ENCODE measurements at places on chromosomes 13 and 19.
A peak's percentile ranks its signal among the peaks of the same experiment; 100 is the strongest.

GRCh38 chr19:42086770-42087550 lies 11.0 kb downstream of the ZNF574 start:
- DNase-seq = no peak

DNA sequence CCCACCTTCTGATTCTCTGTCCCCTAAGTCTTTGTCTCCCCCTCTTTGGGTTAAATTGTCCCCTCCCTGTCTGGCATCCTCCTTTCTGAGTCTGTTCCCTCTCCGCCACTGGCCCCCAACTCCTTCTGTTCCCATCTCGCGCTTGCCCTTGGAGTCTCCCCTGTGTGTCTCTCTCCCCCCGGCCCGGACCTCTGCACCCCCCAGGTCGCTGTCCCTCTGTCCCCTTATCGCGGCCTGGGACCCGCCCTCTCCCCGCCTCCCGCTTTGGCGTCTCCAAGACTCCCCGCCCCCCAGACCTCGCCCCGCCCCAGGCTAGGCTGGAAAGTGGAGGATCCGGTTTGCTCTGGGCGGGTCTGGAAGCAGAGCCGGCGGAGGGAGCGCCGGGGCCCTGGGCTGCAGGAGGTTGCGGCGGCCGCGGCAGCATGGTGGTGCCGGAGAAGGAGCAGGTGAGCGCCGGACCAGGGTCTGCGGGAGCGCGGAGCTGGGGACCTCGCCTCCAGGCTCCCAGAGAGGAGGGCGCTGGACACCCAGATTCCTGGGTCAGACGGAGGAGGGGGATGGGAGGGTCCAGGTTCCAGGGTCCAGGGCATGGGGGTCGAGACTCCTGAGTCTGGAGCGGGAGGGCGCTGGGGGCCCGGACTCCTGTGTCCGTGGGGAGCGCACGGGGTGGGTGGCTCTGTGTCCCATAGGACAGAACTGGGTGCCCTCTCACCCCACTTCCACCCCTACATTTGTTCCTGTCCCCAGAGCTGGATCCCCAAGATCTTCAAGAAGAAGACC lies at the start of gene TRPM4:
Gene TRPM4 (plus strand): TSS at position 348 of the 780 bp plus-strand sequence. CDS start 75 bp downstream, at position 423.
- peak; percentile 57 for DNase-seq

DNA sequence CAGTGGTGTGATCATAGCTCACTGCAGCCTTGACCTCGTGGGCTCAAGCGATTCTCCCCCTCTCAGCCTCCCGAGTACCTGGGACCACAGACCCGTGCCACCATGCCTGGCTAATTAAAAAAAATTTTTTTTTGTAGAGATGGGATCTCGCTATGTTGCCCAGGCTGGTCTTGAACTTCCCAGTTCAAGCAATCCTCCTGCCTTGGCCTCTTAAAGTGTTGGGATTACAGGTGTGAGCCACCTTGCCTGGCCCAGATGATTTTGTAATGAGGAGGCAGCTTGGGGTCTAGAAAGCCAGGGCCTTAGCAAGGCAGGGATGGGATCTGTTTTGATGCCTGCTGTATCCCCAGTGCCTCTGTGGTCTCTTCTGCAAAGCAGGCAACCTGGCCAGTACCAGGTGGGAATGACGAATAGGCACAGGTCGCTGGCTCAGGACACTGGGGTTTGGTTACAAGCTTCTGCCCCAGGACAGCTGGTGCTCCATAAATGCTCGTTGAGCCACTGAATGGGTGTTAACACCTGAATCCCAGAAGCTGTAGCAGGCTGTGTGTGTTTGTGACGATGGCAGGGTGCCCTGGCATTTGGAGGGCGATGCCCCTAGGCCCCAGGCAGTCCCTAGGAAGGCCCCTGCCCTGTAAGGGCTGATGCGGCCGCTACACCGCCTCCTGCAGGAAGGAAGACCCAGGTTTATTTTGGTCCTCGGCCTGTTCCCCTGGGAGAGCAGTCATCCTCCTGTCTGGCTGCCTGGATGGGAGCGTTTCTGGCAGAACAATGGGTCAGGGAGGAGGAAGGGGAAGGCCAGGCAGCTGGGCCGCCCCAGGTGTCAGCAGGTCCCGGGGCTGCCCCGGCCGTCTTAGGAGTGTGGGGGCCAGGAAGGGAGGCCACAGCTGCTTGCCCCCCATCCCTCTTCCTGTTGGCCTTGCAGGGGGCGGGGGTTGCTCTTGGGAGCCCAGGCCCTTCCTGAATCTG lies 8.6 kb downstream of the TNFAIP8L1 start:
- DNase-seq = no peak

GRCh38 chr13:34577051-34577450 lies 365.0 kb upstream of the NBEA start:
- DNase-seq = no peak

GRCh38 chr19:49570138-49570856 lies 10.1 kb downstream of the NOSIP start:
- DNase-seq = peak; percentile 87

- no peak for DNase-seq
Observed at GRCh38 chr13:37878496-37878895, 8.9 kb upstream of the TRPC4 start.

- DNase-seq = no peak
Observed at GRCh38 chr13:113361406-113361805, 2.5 kb downstream of the GRTP1 start.

GRCh38 chr13:51420681-51421490 lies 31.9 kb downstream of the INTS6 start:
- DNase-seq = no peak

DNA sequence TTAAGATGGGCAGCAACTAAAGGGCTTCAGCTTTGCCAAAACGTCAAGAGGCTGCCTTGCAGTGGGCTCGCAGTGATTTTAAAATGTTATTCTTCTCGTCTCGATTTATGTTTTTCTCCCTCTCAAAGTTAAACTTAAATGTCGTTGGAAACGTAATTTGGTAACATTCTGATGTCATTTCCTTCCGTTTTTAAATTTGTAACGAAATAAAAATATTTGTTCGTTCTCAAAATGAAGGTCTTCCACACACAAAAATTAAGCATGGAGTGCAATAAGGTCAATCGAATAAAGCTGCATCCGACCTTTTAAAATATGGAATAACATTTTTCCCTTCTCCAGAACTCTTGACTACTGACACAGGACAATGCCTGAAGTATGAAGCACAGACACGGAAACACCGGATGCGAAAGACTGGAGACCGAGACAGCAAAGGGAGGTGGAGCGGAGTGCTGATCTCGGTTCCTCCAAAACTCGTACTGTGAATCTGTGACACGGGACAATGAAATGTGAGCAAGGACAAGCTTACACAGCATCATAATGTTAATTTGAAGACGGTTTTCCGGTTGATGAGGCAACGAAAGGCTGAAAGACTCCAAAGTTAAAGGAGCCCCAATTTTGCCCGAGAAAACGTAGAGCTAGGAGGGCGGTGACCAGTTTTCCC lies 850 bp downstream of the MTMR6 start:
- peak; percentile 66 for DNase-seq

DNA sequence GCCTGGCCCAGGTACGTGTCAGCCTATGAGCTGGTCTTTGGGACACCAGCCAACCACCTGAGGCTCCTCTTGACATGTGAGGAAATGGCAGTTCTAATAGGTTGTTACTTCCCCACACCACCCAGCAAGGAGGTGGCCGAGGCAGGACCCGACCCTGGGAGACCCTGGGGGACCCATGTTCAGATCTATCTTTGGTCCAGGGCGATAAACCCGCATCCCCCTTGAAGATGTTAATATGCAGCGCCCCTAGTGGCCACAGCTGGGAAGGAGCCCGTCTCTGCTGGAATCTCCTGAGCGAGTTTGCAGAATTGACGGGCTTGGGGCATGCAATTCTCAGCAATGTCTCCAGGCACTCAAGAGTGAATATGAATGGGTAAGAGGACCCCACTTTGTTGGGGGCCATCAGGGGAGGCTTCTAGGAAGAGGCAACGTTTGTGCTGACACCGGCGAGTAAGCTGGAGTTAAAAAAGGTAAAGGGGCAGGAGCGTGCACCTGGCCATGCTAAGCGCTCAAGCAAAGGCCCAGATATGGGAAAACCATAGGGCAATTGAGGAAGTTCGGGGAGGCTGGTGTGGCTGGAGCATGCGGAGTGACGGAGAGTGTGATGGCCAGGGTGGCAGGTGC lies 1.5 kb upstream of the MYO1F start:
- peak; percentile 84 for DNase-seq

DNA sequence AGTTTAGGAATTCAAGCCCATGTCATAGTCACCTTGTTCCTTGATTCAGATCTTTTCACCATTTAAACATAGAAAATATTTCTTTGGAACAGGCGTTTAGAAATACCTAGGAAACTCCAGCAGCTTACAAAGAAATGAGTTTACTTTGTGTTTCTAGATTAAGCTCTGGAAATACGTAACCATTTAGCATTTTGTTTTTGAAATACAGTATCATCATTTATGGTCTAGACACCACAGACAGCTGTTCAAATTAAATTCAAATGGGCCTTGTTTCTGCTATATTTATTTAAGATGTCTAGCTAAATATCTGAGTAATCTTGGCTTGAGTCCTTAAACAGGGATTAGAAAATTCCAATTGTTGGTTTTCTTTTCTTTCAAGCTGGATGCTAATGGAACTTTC lies 228.5 kb downstream of the NDFIP2 start:
- DNase-seq = no peak

GRCh38 chr13:25874907-25875306 lies 176.9 kb downstream of the SHISA2 start:
- peak; percentile 57 for DNase-seq

- no peak for DNase-seq
Observed at GRCh38 chr13:35514061-35514477, 37.6 kb upstream of the MAB21L1 start.

- no peak for DNase-seq
Observed at GRCh38 chr13:114166381-114167131, 12.5 kb upstream of the CFAP97D2 start.

- DNase-seq = no peak
Observed at GRCh38 chr13:59495299-59495698, 668.4 kb downstream of the DIAPH3 start.

DNA sequence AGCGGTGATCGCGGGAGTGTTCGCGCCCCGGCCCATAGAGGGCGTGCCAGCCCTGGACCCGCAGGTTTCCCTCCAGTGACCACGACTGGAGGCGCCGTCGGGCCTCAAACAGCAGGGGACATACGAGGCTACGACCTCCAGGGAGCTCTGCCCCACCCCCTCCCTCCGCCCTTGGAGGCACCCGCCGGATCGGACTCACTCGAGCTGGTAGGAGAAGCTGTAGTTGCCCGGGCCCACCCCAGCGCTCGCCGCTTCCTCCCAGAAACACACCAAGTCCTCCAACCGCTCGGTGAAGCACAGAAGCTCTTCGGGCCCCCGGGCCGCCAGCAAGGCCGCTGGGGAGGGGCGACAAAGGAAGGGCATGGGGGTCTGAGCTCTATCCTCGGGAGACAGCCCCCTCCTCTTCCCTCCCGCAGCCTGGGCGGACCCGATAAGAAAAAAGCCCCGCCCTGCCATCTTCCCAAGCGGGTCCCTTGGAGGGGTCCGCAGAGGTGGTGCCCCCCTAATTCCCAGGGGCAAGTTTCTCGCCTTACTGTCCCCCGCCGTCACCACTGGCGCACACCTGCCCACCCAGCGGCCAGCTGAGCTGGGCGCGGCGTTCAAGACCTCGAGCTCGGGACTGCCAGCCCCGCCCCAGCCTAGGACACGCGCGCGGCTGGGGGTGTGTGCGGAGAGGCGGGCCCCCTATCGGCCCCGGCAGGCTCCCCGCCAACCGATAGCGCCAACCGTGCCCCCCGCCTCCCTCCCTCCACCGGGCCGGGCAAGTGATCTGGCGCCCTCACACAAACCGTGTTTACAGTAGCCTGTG lies 1.0 kb downstream of the EPOR start:
- DNase-seq = peak; percentile 63

DNA sequence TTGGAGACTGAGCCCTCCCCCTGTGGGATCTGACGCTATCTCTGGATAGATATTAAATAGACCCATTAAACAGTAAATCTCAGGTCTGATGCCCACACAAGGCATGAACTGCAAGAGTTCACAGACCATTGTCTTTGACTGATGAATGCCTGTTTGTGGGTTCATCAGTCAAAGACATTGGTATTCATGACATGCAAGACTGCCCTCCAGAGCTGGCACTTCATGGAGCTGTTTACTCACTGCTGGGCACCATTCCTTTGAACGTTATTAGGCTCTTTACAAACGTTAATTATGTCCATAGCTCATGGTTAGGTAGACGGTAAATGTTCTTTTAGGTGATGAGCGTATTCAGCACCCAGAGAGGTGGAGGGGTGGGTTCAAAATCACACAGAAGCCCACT lies 111.8 kb upstream of the PABPC3 start:
- no peak for DNase-seq

- DNase-seq = no peak
Observed at GRCh38 chr13:46004491-46004890, 48.1 kb downstream of the ZC3H13 start.

- DNase-seq = no peak
Observed at GRCh38 chr13:100513987-100514670, 74.5 kb downstream of the GGACT start.

- DNase-seq = no peak
Observed at GRCh38 chr19:7868326-7868670, 5.9 kb downstream of the PRR36 start.

DNA sequence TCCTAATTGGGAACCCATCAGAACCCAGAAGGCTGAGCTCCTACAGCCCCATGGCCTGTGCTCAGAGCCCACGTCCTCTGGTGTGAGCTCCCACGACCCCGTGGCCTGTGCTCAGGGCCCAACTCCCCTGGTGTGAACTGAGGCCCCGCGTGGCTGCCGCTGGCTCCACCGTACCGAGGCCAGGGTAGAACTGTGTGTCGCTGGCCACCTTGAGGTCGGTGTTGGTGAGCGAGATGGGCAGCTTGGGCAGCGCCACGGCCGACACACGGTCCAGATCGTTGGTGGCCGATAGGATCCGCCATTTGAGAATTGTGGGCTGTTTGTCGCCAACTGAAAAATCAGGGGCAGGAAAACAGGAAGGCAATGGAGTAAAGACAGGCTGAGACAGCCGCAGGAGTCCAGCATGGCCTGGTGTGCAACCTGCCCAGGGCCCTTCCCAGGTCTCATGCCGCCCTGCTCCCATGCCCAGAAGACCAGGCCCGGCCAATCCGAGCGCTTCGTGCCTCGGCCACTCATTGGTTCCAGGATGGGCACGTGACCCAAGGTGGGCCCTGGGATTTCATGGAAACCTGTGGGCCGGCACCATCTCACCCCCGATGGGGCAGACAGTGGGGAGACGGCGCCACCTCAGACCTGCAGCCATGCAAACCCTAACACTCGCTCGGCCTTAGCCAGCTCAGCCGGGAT lies 11.5 kb downstream of the MED16 start:
- no peak for DNase-seq

GRCh38 chr13:87078947-87079795 lies 592.0 kb upstream of the SLITRK5 start:
- no peak for DNase-seq

GRCh38 chr19:46976845-46977320 lies 42.8 kb upstream of the NPAS1 start:
- DNase-seq = no peak

DNA sequence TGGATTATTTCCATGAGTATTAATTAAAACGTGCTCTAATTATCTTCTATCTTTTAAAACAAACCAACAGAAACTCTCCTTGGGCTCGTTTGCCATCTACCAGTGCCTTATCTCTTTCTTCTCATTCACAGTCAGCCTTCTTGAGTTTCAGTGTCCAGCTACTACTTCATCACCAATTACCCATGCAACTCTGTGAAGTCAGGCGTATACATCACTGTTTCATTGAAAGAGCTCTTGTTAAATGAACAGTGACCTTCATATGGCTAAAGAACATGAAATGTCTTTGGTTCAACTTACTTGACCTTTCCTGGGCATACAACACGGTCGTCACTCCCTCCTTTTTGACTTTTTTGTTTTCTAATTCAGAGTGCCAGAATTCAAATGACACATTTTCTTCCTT lies 5.2 kb upstream of the IFT88 start:
- no peak for DNase-seq

GRCh38 chr13:107824635-107825034 lies 390.7 kb downstream of the LIG4 start:
- no peak for DNase-seq

All from activated CD4-positive, alpha-beta T cell treated with anti-CD3 and anti-CD28 coated beads, Interleukin-10, Interleukin-2, amounts not matched to agents 100 ng/mL and 50 ng/mL, durations not matched to agents 16 hours and 8 hours (primary cell).